ENCODE measurements at places on chromosomes 3 and 15. TPM values are rescaled to one million over a fixed set of nuclear protein-coding genes. Genes with fewer than 3 reads are reported as not detected.
A peak's percentile ranks its signal among the peaks of the same experiment; 100 is the strongest.

Gene SENP8
- total RNA-seq: 2.6 TPM

DNA sequence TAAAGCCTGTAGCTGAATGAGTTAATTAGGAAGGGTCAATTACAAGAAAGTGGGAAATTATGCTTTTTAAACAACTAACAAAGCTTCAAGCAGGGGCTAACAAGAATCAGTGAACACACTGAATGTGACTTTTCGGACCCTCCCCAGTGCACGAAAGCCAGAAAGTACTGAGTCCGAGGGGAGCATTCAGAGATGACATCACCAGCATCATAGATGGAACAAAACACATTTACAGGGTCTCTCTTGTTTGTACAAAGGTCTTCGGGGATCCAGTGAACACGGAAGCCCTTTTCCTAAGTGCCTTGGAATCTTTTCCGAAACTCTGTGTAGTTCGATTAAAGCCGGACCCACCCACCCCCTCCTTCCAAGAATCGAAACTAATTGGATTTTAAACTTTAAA lies 829 bp downstream of the DCP1A start:
- peak; percentile 49 for DNase-seq

Gene GRIP2
- total RNA-seq: 0.64 TPM

- DNase-seq: no peak
These were observed 77.2 kb upstream of the SLC6A1 start for GRCh38 chr3:10915376-10915775.

Gene LCTL
- 0.32 TPM for total RNA-seq

Gene ZNF860
- total RNA-seq: 0.86 TPM

GRCh38 chr15:101561584-101561906 lies 72.0 kb upstream of the PCSK6 start:
- DNase-seq: no peak

Gene CHST13
- total RNA-seq: not detected

DNA sequence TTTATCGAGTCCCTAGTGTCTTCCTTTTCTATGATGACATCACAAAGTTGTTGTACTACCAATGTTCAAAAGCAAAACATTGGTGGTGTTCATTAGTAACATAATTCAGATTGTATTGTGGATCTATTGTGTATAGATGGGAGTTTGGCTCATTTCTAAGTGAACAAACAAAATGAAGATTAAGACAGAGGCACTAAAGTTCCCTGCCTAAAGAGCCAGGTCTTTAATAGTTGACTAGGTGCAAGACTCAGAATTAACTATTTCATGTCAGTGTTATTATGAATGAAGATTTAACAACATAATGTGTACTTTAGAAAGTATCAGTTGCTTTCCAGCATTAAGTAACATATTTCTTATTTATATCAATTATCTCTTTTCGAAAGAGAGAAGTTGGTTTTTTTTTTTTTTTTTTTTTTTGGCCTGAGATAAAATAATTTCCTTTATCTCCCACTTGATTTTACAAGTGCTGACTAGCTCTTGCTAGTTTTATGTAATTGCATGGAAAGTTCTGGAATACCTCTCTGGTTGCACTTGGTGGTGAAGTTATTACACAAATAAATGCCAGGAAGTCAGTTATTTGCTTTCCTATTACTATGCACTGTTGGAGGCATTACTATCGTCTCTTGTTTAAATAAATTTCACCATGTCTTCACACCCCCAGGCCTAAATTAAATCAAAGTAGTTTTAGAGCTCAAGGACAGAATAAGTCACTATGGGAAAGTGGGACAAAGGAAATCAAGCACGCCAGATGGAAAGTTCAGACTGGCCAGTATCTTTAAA lies 48.7 kb downstream of the NAALADL2 start:
- DNase-seq: peak; percentile 7

Gene ZBTB47
- 25.4 TPM for total RNA-seq

Gene PTX3
- 22.5 TPM for total RNA-seq

Gene PLA2G4D
- total RNA-seq: not detected

DNA sequence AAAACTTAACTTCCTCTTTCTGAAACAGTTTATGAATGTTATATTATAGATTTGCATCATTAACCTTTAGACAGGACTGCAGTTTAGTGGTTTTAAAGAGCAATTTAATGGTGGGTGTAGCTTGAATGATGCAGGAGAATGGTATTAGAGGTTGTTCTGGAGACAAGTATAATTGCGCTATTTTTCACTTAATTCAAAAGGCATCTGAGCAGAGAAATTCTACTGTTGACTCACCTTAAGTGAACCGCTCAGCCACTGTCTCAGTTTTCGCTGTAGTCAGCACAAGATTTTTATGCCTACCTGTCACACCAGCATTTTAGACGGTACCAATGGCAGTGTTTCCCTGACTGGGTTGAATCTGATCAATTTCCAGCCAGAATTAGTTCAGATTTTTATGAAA lies 348.8 kb upstream of the DCBLD2 start:
- DNase-seq: no peak

- no peak for DNase-seq
These were observed 17.4 kb downstream of the MFSD1 start for GRCh38 chr3:158819282-158819681.

GRCh38 chr15:47792231-47792630 lies 74.9 kb downstream of the SEMA6D start:
- DNase-seq: no peak

GRCh38 chr15:100559330-100559729 lies 30.6 kb upstream of the CERS3 start:
- DNase-seq: peak; percentile 83

DNA sequence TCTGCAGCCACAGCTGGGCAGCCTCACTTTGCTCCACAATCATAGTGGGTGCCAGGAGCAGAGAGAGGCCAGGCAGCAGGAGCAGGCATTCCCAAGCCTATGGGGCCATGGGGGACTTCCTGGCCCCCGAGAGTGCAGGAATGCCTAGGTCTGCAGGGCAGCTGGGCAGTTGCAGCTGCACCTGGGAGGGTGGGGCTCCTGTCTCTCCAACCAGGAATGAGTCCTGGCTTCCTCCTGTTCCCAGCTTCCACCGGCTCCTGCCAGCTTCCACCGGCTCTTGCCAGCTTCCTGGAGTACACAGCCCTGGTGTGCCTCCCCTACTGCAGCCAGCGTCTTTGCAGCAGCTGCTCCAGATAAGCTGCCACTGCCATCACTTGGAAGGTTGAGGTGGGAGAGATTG lies 86.3 kb upstream of the CDV3 start:
- no peak for DNase-seq

- DNase-seq: no peak
These were observed 28.7 kb downstream of the ZIC4 start for GRCh38 chr3:147377412-147378367.

GRCh38 chr3:123984957-123985356 lies 7.0 kb downstream of the ROPN1 start:
- no peak for DNase-seq

DNA sequence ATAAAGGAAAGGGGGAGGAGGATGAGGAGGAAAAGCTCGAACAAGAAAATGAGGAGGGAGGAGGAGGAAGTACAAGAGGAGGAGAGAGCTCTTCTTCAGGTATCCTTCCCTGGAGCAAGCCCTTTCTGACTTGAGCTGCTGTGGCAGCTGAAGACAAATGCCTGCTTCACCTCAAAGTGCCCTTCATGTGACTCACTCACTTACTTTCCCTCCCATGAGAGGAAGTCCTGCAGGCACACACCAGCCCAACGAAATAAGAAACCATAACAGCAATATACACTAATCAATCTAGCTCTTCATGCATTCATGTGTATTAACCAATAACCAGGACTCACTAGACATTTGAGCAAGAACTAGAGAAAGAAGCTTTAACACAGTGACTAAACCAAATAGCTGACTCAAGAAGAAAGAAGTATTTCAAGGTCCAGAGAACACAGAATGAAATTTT lies 251.9 kb downstream of the IGSF11 start:
- no peak for DNase-seq

GRCh38 chr3:53773611-53774368 lies 72.4 kb downstream of the CHDH start:
- peak; percentile 82 for DNase-seq

Gene MCF2L2
- 0.64 TPM for total RNA-seq

DNA sequence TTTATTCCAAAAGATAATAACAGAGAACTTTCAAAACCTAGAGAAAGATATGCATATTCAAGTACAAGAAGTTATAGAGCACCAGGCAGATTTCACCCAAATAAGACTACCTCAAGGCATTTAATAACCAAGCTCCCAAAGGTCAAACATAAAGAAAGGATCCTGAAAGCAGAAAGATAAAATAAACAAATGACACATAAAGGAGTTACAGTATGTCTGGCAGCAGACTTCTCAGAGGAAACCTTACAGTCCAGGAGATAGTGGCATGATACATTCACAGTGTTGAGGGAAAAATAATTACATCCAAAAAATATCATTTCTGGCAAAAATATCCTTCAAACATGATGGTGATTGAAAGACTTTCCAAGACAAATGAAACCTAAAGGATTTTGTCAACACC lies 185.8 kb upstream of the POU1F1 start:
- no peak for DNase-seq

Data from fibroblast of villous mesenchyme (primary cell).